ENCODE measurements at places on chromosomes 6 and 20.

- DNase-seq, result peak; percentile 14
Observed at GRCh38 chr6:12440981-12441380, 150.8 kb downstream of the EDN1 start.

- no peak for DNase-seq
Observed at GRCh38 chr20:44678990-44679611, 27.6 kb upstream of the ADA start.

GRCh38 chr6:7742223-7742785 is 16.4 kb downstream of the BMP6 start:
- no peak for DNase-seq

DNA sequence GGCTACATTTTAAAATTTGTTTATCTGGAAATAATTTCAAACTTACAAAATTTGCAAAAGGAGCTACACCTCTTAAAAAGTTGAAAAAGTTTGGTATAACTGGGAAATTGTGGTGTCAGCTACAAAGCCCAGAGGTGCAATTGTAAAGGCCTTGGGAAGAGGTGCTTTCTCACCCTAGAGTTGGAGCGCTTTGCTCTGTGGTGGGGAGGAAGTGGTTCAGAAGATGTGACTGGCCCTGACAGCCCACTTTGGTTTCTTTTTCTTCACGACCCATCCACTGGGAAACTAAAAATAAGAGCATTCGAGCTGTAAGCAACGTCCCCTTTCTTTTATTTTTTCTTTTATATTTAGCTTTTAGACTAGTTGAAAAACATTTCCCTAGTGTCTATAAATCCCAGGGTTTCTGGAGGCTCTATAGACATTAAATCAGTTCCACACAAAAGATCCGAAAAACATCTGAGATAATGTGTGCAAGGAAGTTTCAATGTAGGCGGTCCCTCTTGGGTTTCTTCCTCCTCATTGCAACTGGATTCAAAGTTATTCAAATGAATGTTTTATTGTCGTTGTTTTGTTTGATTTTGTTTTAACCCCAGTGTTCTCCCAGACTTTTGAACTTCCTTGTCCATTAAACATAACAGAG is 397.8 kb downstream of the KIF16B start:
- no peak for DNase-seq

- DNase-seq, result no peak
Observed at GRCh38 chr6:19210849-19211590, 626.1 kb upstream of the ID4 start.

GRCh38 chr6:74320715-74321114 is 624.7 kb downstream of the CD109 start:
- no peak for DNase-seq

DNA sequence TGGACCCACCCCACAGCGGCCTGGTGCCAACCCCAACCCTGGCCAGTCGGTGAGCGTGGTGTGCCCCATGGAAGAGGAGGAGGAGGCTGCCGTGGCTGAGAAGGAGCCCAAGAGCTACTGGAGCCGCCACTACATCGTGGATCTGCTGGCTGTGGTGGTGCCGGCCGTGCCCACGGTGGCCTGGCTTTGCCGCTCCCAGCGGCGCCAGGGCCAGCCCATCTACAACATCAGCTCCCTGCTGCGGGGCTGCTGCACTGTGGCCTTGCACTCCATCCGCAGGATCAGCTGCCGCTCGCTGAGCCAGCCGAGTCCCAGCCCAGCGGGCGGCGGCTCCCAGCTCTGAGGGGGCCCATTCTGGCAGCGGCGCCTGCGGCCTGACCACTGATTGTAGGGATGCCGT is 23.2 kb downstream of the SDCBP2 start:
- no peak for DNase-seq

GRCh38 chr6:37952027-37952426 is 132.5 kb downstream of the ZFAND3 start:
- DNase-seq, result no peak

GRCh38 chr6:16471222-16471909 is 233.0 kb downstream of the GMPR start:
- DNase-seq, result no peak

DNA sequence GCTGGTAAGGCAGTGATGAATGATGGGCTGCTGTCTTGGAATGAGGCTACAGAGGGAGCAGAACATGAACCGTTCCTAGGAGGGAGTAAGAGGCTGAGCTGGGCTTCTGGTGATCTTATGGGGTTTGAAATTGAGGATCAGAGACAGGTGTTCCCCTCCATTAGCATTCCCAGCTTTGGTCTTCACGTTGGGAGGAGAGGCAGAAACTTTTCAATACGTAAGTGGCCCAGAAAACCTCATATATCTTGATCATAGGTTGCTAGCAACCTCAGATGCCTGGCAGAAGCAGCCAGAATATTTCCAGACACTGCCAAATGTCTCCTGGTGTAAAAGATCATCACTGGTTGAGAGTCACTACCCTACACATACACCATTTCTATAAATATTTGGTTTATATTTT is 167.1 kb downstream of the INSM1 start:
- no peak for DNase-seq

DNA sequence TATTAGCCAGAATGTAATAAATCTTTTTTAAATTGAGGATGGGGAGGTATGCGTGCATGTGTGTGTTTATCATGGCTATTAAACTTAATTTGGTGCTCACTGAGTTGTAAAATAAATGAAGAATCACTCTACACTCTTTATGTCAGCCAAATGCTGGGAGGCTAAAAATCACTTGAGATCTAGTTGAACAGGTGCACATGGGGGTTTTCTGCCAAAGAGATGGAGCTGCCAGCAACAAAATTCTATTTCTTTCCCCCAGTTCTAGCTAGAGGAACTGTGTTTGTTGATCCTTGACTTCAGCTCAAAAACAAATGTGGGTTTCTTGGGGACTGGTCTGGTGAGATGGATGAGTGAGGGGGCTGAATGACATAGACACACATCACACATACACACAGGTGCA is 183.3 kb upstream of the BTBD3 start:
- DNase-seq, result no peak

DNA sequence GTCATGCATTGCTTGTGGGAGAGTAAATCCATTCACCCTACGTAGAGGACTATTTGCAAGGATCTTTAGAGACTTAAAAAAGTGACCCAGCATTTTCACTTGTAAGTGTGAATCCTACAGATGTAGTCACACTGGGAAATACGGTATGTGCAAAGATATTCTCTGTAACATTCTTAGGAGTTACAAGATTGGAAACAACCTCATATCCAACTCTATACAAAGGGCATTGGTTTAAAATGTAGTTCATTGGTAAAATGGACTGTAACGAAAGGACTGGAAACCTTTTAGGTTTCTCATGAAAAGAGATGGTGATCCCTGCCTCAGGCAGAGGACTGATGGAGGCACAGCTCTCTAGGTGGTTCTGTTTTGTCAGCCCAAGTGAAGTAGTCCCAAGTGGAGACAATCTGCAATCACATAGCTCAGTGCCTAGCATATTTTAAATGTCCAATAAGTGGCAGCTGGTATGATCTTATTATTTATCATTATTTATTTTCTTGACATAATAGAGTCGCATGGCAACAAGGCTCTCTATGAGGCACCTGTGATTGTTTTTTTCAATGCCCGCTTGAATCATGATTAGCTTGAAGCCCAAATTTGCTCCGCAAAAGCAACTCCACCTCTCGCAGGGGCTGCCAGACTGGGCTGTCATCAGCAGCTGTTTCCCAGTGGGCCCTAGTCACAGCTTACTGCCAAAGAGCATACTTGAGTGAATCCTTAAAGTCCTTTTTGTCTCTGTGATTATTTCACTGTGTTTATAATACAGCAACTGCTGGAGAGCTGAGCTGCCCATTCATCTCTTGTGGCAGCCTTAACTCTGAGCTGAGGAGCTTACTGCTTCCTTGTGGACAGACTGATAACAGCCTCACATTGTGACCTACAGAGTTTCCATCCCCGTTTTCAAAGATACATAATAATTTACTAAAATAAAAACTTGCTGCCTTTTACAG is 19.8 kb upstream of the ENPP1 start:
- DNase-seq, result peak; percentile 3

- no peak for DNase-seq
Observed at GRCh38 chr20:3739926-3740451, 7.5 kb downstream of the HSPA12B start.

GRCh38 chr20:15882553-15882952 is 690.7 kb downstream of the KIF16B start:
- no peak for DNase-seq

GRCh38 chr6:150267686-150268561 is 100.9 kb upstream of the IYD start:
- DNase-seq, result peak; percentile 82

DNA sequence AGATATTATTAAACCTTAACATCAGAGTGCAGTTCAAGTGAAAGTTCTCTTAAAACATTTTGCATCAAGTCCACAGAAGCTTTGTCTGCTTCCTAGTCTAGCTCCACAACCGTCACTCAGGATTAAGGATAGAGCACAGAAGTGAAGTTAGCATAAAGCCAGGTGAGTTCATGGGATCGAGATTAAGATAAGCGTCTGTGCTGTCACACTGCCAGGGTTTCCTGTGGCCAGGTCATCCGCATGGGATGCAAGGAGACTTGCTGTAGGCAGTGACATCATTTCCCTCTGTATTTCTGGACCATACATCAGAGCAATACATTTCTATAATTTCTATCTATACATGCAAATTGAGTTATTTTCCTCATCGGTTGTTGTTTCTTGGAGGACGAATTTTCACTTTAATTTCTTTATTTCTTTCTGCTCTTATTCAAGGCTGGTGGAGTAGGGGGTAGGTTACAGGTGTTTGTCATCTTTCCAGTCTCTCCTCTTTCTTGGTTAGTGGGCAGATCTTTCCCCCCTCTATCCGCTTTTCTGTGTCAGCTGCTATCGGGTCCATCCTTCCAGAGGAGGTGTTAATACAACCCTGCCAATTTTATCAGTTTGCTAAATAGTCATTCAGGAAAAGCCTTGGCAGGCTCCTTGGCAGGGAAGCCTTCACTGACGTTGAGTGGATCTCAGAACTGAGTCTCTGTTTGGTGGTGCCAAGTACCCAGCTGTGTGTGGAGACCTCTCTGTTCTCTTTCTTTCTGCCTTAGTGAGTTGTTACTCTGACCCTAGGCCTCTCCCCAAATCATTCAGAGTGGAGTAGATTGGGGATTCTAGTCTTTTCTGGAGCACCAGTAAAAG is 307.6 kb upstream of the MAP3K7 start:
- no peak for DNase-seq

- DNase-seq, result peak; percentile 46
Observed at GRCh38 chr20:35568645-35569044, 26.8 kb downstream of the ERGIC3 start.

DNA sequence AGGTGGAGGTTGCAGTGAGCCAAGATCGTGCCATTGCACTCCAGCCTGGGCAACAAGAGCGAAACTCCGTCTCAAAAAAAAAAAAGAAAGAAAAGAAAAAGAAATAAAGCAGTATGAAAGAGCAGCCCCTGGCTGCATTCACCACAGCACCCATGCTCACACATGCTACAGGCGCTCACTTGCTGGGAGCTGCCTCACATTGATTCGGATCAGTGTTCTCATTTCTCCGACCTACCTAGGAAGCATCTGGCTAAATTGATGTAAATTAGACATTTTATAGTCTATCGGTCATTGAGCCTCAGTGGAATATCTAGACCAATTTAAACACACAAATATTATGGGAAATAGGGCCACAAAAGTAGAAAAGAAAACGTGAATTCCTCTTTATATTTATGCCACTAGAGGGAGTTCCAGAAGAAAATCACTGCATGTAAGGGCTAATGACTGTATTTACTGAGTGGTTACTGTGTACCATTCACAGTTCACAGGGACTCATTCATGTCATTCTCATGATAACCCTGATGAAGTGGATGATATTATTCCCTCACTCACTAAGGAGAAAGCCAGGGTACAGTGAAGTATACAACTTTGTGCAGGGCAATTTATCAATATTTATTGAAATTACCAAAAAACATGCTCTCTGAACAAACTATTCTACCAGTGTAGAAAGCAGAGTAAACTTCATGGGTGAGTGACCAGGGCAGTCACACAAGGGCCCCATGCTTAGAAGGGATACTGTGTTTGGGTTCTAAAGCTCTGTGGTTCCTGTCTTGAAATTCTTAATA is 5.3 kb upstream of the MOG start:
- DNase-seq, result peak; percentile 77

- no peak for DNase-seq
Observed at GRCh38 chr20:43863821-43864544, 50.7 kb upstream of the TOX2 start.

GRCh38 chr20:49694450-49695071 is 19.1 kb downstream of the B4GALT5 start:
- no peak for DNase-seq

GRCh38 chr6:95249175-95249574 is 328.2 kb upstream of the MANEA start:
- DNase-seq, result no peak

GRCh38 chr20:23160536-23161243 is 74.6 kb upstream of the CD93 start:
- DNase-seq, result no peak

DNA sequence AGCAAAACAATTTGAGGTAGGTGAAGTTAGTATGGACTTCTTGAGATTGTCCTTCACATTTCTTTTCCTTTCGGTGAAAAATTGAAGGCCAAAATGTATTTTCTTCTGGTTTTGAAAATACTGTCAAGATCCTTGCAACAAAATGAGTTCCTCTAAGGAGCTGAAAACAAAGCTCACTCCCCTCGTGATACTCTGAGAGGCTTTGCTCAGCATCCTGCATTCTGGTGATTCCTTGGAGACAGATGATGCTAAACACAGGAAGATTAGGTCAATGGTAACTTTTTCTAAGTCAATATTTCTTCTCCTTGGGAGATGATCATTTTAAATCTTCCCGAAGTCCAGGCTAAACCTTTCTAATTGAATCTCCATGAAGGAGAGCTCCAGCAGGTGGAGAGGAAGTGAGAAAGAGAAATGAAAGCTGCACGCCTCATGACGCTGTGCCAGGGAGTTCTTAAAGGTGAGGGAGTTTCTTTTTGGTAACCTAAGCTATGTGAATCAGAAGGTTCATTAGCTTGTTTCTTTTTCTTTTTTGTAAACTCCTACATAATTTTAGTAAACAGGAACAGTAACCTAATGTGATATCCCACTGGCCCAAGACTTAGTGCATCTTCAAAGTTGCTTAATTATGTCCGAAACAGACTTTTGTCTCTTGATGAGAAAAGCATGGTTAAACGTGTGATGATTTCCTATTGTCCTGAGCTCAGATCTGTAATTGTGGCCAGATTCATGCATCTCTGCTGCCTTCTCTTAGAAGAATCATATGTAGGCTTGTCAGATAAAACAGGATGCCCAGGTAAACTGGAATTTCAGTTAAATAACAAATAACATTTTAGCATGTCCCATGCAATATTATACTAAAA is 15.0 kb downstream of the ESR1 start:
- no peak for DNase-seq

DNA sequence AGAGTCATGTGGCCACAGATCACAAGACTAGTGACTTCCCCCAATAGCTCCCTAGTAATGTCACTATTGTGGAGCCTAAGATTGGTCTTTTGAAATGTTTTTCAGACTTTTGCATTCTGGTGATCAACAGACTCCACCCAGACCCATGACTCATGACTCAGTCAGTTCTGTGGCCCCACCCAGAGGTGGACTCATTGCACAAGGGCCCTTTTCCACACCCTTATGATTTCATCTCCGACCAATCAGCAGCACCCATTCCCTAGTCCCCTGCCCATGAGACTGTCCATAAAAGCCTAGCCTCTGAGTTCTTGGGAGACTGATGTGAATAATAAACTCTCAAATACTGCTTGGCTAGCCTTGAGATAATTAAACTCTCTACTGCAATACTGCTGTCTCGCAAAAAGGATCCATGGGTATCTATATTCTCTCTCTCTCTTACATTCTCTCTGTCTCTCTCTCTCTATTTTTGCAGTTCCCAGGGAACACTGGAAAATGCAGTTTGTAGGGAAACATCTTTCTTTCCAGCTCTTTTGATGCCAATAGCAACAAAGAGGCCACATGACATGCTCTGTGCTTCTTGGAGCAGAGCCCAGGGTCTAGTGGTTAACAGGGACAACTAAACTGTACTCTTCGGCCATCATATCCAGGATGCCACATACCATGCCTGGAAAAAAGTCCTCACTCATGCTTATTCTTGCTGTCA is 71.3 kb upstream of the IYD start:
- peak; percentile 38 for DNase-seq

Data from RKO (cell line).